NCI-H82 (cell line): ENCODE measurements at places on chromosomes 2 and 18.

DNA sequence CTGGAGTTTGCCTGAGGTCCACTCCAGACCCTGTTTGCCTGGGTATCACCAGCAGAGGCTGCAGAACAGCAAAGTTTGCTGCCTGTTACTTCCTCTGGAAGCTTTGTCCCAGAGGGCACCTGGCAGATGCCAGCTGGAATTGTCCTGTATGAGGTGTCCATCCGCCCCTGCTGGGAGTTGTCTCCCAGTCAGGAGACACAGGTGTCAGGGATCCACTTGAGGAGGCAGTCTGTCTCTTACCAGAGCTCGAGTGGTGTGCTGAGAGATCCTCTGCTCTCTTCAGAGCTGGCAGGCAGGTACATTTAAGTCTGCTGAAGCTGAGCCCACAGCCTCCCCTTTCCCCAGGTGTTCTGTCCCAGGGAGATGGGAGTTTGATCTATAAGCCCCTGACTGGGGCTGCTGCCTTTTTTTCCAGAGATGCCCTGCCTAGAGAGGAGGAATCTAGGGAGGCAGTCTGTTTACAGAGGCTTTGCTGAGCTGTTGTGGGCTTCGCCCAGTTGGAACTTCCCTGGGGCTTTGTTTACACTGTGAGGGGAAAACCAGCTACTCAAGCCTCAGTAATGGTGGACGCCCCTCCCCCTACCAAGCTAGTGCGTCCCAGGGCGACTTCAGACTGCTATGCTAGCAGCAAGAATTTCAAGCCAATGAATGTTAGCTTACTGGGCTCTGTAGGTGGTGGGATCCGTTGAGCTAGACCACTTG, 34.7 kb downstream of the TFPI start:
- DNase-seq = no peak

- no peak for DNase-seq
These were observed 5.8 kb upstream of the LYG2 start for GRCh38 chr2:99261242-99261641.

- no peak for DNase-seq
These were observed 60.1 kb downstream of the RDH14 start for GRCh38 chr2:18500333-18500732.

- no peak for DNase-seq
These were observed 4.6 kb upstream of the PTPRM start for GRCh38 chr18:7562491-7562890.

- no peak for DNase-seq
These were observed 160.7 kb downstream of the ALPK2 start for GRCh38 chr18:58468191-58468590.

- DNase-seq = no peak
These were observed 3.0 kb downstream of the MBD5 start for GRCh38 chr2:148023861-148024260.

DNA sequence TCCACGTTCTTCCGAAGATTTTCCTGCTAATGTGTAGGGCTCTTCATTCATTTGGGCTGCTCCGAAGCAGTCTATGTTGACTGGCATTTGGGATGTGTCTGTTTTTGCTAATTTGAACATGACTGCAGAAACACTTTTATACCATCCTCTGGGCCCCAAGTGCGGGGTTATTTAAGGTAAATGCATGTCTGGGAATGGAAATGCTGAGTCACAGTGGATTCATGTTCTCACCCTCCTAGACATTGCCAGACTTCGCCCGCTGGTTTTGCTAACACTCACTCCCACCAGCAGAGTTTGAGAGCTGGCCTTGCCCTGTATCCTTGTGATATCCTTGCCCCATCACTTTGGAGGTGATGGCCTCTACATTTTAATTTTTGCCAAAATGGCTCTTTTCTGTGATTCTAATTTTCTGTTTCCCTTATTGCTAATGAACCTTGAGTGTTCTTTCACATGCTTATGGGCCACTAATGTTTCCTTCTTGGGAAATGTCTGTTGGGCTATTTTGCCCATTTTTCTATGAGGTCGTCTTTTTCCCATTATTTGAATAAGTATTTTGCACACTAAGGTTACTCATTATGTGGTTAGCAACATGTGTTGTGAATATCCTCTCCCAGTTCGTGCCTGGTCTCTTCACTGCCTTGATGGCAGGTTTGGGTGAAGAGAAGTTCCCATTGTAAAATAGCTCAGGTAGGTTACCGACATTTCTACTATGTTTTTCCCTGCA, 204.1 kb downstream of the GLI2 start:
- DNase-seq = no peak

GRCh38 chr2:190800528-190800927, 80.1 kb upstream of the GLS start:
- no peak for DNase-seq
